ENCODE measurements at places on chromosomes 3 and 15. TPM values are rescaled to one million over a fixed set of nuclear protein-coding genes. Genes with fewer than 3 reads are reported as not detected.

CLPX gene
- total RNA-seq, result 49.3 TPM

FEZF2 gene
- not detected for total RNA-seq

LRRN1 gene
- 0.44 TPM for total RNA-seq

DNA sequence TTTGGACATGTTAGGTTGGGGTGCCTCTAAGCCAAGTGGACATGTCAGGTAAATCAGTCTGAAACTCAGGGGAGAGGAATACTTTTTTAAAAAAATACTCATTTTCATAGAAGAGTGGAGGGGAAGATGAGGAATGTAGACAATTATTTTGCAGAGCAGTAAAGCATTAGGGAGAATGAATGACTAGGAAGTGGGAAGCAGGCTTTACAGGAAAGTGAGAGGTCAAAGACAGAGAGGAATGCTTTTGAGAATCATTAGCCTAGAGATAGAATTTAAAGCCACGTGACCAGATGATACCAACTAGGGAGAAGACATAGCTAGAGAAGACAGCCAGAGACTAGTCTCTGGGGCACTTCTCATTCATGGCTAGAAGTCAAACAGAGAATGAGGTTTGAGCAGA is 91.0 kb downstream of the RAD18 start:
- no peak for ATAC-seq

GRCh38 chr3:194100856-194101390 is 35.0 kb upstream of the HES1 start:
- no peak for ATAC-seq

- ATAC-seq, result no peak
These were observed 44.5 kb downstream of the PCSK6 start for GRCh38 chr15:101444807-101445508.

DNA sequence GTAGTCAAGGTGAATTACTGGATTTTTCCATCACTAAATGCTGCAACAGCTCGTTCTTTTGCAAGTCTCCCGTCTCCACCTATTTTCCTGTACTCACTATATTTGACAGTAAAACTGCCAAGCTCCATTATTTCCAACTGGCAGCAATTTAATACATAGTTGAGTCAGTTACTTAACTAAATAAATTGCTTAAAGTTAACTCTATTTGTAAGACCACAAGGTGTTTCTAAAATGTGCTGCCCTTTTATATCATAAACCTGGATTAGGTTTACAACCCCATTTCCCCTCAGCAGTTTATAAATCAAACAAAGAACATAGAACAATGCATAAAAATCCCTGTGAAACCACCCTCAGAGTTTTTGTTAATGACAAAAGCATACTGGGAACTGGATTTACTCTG is 211.4 kb upstream of the DPH6 start:
- ATAC-seq, result no peak

DNA sequence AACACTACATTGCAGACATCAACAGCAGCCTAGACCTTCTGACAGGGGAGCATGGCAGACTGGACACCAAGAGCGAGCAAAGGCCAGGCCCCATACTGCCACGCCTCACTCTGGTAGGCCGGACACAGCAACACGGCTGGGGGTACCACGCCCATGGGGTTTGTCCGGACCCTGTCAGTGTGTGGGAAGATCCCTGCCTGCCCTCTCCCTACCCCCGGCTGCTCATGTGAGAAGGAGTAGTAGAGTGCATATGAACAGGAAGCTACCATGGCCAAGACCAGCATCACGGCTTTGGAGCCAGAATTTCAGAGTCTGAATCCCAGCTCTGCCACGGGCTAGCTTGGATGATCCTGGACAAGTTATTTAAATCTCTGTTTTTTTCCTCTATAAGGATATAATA is 27.9 kb downstream of the ALDH1L1 start:
- ATAC-seq, result no peak

All from esophagus mucosa (tissue), 1 donor.